Activated T-helper 1 cell treated with Interleukin-2 at 50 U/mL for 16 hours (primary cell): ENCODE measurements at places on chromosomes 12 and 14.

DNA sequence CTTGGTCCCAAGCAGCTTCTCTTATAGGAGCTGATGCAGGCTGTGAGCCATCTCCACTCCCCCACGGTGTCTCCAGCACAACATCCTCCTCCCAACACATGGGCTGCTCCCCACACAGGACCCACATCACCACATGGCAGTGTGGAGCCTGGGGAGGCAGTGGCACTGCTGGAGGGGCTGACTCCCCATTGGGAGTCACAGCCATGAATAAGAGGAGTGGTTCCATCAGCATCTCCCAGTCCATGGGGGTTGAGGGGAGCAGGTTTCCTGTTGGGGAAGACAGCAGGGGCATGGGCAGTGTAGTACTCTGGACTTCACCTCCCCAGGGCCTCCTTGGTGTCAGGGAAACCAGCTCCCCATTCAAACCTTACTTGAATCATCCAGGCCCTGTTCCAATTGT is 40.5 kb upstream of the OXA1L start:
- DNase-seq: no peak

DNA sequence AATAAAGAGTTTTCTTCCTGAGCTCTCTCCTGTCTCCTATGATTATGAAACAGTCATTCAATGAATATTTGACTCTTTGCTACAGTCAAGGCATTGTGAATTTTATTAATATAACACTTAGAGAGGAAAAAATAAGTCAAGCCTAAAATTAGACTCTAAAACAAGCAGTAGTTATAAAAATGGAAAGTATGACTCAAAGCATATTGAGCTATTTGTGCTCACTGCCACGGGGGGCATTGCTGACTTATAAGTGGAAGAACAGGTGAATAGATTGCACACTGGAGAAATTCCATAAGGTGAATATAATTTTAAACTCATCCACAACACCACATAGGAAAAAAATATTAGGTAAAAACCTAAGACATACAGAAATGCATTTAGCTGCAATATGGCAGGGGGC is 87.7 kb upstream of the CCDC196 start:
- no peak for DNase-seq

GRCh38 chr14:30045720-30046119 is 118.1 kb upstream of the PRKD1 start:
- DNase-seq: no peak

GRCh38 chr12:54431911-54432814 is 13.1 kb upstream of the ITGA5 start:
- DNase-seq: no peak

GRCh38 chr14:54778618-54779345 is 123.8 kb downstream of the GCH1 start:
- no peak for DNase-seq

DNA sequence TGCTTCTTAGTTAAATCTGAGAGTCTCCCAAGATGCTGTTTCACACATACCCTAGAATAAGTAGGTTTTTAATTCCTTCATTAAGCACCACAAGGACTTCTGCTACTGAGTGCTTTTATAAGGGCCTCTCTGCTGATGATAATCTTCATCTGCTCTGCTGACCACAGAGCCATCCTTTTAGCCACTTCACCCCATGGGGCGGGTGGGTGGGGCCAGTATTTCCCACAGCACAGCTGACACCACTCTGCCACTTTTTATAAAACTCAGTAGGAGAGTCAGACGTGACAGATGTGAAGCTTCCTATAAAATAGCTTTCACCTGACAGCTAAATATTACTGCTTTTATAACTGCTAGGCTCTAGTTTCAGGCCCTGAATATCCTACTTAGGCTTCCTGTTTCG is 20.3 kb downstream of the FCF1 start:
- DNase-seq: no peak

DNA sequence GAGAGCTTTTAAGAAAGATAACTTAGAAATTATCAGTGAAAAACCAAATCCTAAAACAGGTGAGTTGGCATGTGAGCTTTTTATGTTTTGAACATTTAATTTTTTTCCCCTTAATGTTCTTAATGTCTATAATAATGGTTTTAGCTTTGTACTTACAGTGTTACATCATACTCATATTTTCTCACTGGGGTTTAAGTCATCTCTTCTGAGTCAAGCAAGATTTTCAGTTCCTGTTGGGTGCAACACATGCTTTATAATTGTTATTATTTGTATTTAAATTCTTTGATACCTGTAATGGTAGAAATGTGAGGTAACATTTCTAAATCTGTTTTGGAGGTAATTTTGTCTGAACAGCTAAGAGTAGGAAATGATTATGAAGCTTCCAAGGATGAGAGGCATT is 113.0 kb downstream of the PLEKHA5 start:
- DNase-seq: no peak

DNA sequence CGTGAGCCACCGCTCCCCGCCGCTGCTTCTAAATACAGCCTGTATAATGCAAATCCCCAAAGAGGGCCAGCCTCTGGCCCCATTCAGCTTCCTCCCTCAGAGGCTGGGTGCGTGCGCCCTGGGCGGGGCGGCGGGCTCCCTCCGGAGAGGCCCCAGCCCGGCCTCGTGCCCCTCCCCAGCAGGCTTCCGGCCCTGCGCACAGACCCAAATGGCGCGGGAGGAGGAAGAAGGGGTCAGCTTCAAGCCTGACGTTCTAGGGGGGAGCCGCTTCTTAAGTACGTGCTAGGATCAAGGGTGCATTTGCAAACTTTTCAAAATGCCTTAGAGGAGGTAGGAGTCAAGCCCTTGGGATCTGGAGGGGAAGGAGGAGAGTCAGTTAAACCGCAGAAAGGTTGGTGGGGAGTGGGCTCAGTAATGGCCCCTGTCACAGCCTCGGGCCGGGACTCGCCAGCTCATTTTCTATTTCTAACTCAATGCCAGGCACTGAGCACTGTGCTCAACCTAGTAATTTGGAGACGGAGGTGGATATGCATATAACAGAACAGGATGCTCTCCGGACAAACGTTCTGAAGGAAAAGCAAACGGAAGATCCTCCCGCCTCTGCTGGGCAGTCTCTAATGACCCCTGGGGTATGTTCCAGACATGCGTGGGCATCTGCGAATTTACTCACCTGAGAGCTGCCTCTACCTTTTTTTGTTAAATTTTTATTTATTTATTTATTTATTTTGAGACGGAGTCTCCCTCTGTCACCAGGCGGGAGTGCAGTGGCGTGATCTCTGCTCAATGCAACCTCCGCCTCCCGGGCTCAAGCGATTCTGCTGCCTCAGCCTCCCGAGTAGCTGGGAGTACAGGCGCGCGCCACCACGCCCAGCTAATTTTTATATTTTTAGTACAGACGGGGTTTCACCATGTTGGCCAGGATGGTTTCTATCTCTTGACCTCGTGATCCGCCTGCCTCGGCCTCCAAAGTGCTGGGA is 32.3 kb downstream of the NINJ2 start:
- peak; percentile 65 for DNase-seq

DNA sequence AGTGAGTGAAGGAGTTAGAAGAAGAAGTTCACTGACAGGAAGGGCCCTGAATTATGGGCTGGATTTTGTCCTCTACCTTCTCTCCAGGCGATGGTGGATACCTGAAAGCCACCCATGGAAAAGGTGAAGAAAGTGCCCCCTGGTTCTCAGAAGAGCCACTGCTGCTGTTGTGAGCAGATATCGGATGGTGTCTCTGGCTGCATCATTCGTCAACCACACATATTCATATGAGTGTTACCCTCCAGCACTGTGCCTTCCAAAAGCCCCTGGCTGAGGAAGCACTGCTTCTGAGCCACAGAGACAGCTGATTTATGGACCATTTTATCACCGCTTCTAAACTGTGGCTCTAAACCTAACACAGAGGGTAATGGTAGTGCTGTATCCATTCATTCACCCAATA is 2.0 kb upstream of the ACTN1 start:
- DNase-seq: no peak

GRCh38 chr12:88218293-88218692 is 76.2 kb downstream of the TMTC3 start:
- no peak for DNase-seq

DNA sequence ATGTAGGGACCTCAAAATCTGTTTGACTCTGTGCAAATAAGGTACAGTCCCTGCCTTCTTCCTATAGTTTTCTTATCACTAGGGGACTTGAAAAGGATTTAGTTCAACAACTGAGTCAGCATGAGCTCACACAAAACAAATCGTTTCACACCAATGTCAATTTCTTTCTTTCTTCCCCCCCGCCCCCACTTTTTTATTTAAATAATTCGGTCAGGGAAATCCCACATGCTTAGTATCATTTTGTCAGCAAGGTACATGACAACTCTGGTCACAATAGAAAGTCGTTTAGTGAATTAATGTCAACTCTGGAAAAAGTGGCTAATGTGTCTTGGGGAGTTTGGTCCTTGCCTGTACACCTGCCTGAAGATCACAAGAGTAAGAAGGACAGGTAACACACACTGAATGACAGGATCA is 232.2 kb upstream of the PLEKHG7 start:
- DNase-seq: no peak

GRCh38 chr12:55850893-55851292 is 8.2 kb upstream of the MMP19 start:
- no peak for DNase-seq

GRCh38 chr12:110217996-110218674 is 62.9 kb upstream of the ATP2A2 start:
- no peak for DNase-seq

DNA sequence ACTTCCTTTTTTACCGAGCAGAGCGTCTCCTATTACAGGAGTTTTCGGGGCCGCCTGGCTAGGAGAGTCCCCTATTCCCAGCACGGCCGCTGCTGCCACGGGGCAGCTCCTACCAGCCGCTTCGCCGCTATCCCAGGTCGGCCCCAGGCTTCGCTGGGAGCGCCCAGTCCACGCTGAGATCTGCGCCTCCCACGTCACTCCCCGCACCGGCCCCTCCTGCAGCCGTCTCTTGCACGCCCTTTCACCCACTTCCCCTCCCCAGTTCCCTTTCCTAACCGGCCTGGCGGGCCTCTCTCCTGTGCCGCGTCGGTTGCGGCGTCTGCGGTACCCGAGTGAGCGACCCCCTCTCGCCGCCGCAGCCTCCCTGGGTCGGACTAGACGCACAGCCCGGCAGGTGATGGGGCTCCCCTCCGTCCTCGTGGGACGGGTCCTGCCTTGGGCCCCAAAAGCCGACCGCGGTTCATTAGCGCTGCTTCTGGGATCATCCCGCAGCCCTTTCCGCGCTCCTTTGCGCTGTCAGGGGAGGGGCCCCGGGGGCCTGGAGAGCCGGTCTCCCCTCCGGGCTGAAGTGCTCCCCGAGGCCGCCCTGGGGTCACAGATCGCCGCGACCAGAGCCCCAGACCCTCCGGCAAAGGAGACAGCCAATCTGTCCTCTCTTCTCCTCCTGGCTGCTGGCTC is 1318.4 kb downstream of the TMEM121 start:
- DNase-seq: peak; percentile 46

DNA sequence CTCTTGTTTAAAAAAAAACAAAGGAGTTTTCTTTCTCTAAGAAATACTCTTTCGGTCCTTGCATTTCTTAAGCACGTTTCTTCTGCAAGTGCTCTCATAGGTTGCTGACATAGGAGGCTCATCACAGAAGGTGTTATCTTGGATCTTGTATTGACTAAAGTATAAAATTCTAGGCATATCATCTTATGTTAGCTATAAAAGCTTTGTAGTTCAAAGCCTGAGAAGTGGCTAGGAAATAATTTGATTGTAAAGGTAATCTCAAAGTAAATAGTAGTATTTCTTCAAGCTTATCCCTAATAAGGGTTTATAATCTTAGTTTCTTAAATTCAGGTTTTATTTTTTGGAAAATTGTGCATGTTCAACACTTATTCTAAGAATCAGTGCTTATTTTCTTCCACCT is 778.9 kb downstream of the TMTC2 start:
- DNase-seq: no peak

GRCh38 chr14:103456167-103456835 is 66.3 kb downstream of the CKB start:
- no peak for DNase-seq

GRCh38 chr14:81177225-81177624 is 43.5 kb downstream of the GTF2A1 start:
- no peak for DNase-seq

- no peak for DNase-seq
These were observed 22.5 kb downstream of the EML1 start for GRCh38 chr14:99815696-99816095.

- no peak for DNase-seq
These were observed 28.5 kb upstream of the C14orf180 start for GRCh38 chr14:104550861-104551728.

DNA sequence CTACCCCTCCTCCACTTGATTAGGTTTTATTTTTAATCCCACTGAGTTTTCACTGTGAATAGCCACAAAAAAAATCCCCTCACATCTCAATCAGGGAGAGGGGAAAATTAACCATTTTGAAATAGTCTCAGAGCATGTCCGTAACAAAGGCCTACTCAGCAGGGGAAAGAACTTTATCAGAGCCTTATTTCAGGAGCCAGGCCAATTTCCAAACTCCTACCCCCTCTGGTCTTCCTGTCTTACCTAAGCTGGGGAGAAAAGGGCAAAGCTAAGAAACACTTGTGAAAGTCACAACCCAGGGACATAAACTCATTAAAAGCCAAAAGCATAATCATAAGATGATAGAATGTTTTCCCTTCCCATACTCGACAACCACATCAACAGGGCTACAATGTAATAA is 260.3 kb upstream of the DIO3 start:
- DNase-seq: no peak

- DNase-seq: no peak
These were observed 552.2 kb upstream of the STXBP6 start for GRCh38 chr14:25602106-25602505.

DNA sequence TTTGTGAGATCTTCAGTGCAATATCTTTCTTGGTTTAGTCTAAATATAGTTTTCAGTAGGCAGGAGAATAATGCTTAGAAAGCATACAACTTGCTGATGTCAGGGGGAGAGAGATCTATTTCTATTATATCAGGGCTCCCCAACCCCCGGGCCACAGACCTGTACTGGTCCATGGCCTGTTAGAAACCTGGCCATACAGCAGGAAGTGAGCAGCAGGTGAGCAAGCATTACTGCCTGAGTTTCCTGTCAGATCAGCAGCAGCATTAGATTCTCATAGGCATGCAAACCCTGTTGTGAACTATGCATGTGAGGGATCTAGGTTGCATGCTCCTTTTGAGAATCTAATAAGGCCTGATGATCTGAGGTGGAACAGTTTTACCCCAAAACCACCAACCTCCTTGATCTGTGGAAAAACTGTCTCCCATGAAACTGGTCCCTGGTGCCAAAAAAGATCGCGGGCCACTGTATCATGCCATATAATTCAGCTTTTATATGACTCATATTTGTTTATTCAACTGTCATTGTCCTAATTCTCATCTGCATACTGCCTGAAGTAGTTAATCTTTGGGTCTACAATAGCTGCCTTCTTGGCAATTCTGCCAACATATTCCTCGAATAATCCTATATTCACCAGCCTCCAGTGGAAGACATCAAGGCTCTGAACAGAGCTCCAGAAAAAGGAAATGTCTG is 163.6 kb upstream of the DYRK2 start:
- no peak for DNase-seq

- no peak for DNase-seq
These were observed 125.0 kb upstream of the MYF6 start for GRCh38 chr12:80582431-80582830.

DNA sequence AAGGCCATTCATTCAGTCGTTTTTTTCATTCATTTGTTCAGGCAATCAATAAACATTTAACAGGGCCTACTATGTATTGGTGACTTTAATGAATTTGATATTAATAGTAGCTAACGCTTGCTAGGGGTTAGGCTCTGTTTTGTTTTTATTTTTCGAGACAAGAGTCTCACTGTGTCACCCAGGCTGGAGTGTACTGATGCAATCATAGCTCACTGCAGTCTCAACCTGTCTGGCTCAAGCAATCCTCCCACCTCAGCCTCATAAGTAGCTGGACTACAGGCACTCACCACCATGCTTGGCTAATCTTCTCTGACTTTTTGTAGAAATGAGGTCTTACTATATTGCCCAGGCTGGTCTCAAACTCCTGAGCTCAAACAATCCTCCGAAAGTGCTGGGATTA is 25.6 kb upstream of the MED13L start:
- DNase-seq: no peak
